Upper lobe of right lung (tissue), 1 donor: ENCODE measurements at places on chromosomes 7 and 10. TPM values are rescaled to one million over a fixed set of nuclear protein-coding genes. Genes with fewer than 3 reads are reported as not detected.

DNA sequence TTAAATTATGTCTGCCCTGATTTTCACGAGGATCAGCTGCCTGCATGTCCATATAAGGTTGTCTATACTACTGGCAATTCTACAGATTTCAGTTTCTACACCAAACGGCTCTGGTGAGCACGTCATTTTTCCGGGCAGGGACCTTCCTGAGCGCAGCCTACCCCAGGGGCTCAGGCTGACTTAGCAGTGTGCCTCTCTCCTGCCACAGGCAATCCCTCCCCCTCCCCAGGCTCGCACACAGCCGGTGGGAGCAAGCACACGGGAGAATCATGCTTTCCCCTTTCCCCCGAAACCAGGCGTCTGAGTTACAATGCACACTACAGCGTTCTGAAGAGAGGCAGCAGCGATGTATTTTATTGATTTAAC is 1.7 kb downstream of the KLF6 start:
- H3K27ac ChIP-seq = peak overlapping the region; percentile 100
- peaks cover 44% of the 10 kb centered on the region for H3K36me3 ChIP-seq
- H3K4me3 ChIP-seq = peak overlapping the region; percentile 89
- peaks cover 32% of the 10 kb centered on the region for H3K4me1 ChIP-seq

- H3K4me3 ChIP-seq = no peak overlapping the region
- no peak for DNase-seq
- H3K27me3 ChIP-seq = no peaks in the 10 kb centered on the region
- H3K36me3 ChIP-seq = no peaks in the 10 kb centered on the region
- no peak overlapping the region for H3K27ac ChIP-seq
Observed at GRCh38 chr10:112497347-112497950, 50.4 kb downstream of the VTI1A start.

- H3K36me3 ChIP-seq = no peaks in the 10 kb centered on the region
- H3K27me3 ChIP-seq = no peaks in the 10 kb centered on the region
- no peak overlapping the region for H3K4me3 ChIP-seq
- no peaks in the 10 kb centered on the region for H3K4me1 ChIP-seq
- no peak overlapping the region for H3K27ac ChIP-seq
Observed at GRCh38 chr7:92854501-92855238, 18.3 kb upstream of the CDK6 start.

GRCh38 chr7:108239501-108240225 is 109.5 kb upstream of the LAMB4 start:
- no peak for DNase-seq
- H3K27ac ChIP-seq = no peak overlapping the region
- H3K36me3 ChIP-seq = no peaks in the 10 kb centered on the region
- H3K4me1 ChIP-seq = no peaks in the 10 kb centered on the region

C10orf95 gene
- total RNA-seq = 3.1 TPM

MKX gene
- 1.7 TPM for total RNA-seq
